ENCODE measurements at places on chromosomes 5 and 9.

- no peak for DNase-seq
Observed at GRCh38 chr5:141869514-141869913, 8.7 kb downstream of the PCDH1 start.

GRCh38 chr5:112174959-112175594 is 244.0 kb downstream of the EPB41L4A start:
- peak; percentile 59 for DNase-seq

DNA sequence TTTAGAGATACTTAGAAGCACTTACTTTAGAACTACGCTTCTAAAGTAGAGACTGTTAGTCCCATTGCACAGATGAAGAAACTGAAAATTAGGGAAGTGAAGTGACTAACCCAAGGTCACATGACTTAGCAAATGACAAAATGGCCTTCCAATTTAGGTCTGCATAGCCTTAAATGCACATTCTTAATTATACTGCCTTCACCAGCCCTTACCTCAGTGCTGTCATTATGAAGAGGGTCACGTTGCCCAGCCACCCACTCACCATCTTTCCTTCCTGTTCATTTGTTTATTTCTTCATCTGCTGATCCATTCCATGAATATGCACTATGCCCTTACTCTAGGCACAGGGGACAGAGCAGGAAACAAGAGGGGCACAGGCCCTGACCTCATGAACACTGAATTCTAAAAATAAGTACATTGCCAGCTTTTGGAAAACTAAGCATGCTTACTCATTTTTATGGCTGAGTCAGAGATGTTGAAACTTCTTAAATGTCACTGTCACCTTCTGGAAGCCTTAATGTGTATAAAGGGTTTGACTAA is 8.6 kb downstream of the HAVCR2 start:
- no peak for DNase-seq

DNA sequence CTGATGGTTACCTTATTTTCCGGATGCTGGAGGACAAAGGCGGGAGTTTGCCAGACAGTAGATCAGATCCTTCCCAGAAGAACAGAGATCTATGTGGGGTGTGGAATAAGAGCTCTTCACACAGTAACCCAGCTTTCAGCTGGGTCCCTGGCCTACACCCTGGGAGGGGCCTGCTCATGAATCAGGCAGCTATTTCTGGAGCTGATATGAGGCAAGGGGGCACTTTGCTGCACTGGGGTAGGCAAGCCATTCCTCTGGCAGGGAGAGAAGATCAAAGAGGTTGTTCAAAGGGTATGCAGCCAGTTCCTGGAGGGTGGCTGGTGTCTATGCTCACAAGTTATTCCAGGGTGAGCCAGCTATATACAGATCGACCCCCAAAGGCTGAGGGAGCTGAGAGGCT is 48.6 kb downstream of the CYSTM1 start:
- no peak for DNase-seq

GRCh38 chr5:61333321-61333953 is 1.4 kb downstream of the ZSWIM6 start:
- DNase-seq = peak; percentile 44

DNA sequence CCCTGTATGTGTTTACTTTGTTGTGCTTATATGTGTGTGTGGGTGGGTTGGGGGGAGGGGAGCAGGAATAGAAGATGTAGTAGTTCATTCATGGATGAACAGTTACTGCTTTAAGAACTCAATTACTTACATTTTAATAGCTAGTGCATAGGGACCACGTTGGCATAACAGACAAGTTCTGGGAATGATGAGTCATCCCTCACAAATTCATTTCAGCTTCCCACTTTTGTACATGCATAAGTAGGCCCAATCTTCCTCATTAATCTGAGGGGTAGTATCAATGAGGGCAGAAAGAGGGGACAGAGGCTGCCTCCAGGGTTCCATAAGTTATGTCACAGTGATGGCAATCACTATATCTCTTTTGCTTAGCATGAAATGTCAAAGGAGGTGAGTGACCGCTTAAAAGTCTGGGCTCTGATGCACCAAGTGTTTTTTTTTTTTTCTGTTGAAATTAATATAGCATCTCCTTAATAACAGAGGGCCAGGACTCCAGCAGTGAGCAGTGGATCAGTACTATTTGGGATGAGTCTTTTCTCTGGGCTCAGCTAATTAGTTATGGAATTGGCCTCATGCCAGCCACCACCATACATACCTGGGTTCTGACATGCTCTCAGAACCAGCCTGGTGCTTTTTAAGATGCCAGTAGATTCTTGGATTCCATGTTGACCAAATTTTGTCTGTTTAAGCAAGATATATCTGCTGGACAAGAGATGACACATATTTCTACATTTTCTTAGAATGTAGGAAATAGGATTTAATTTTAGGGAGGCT is 37.1 kb downstream of the PRDM6 start:
- no peak for DNase-seq

- DNase-seq = no peak
Observed at GRCh38 chr5:56447232-56447631, 214.1 kb upstream of the ANKRD55 start.

DNA sequence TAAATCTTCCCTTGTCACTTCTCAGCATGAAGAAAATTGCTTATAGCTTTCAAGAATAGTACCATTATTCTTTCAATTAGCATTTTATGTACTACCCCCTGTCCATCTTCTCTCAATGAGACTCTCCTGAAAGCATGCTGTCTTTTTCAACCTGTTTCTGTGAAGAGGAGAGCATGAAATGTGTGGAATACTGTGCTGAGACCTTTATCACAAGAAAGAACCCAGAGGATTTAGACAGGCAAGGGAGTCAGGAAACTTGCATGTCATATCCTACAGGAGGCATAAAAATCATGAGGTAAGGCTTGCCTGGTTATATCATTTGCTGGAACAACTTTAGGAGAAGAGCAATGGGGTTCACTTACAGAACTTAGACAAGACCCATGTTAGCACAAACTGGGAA is 56.7 kb upstream of the LPAR1 start:
- DNase-seq = no peak
